ENCODE measurements at places on chromosomes 13 and 19.
A peak's percentile ranks its signal among the peaks of the same experiment; 100 is the strongest.

DNA sequence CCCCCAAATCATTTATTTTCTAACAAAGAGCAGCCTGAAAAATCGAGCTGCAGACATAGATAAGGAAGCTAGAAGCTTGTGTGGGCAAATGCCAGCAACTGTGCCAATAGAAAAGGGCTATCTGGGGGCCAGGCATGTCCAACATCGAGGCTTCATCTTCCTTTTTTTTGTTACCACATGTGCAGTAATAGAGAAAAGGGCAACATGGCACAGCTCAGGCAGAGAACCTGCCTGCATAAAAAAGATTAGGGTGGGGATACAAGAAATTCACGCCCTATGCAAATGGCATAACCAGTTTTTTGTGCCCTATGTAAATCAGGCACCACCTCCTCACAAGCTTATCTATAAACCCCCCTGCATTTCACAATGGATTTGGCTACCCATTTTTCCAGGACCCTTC, 60.4 kb upstream of the ABCC4 start:
- DNase-seq = no peak
- H3K36me3 ChIP-seq = no peaks in the 10 kb centered on the region
- H3K4me3 ChIP-seq = no peak overlapping the region
- H3K4me1 ChIP-seq = no peaks in the 10 kb centered on the region
- peaks cover 10% of the 10 kb centered on the region for H3K27me3 ChIP-seq

DNA sequence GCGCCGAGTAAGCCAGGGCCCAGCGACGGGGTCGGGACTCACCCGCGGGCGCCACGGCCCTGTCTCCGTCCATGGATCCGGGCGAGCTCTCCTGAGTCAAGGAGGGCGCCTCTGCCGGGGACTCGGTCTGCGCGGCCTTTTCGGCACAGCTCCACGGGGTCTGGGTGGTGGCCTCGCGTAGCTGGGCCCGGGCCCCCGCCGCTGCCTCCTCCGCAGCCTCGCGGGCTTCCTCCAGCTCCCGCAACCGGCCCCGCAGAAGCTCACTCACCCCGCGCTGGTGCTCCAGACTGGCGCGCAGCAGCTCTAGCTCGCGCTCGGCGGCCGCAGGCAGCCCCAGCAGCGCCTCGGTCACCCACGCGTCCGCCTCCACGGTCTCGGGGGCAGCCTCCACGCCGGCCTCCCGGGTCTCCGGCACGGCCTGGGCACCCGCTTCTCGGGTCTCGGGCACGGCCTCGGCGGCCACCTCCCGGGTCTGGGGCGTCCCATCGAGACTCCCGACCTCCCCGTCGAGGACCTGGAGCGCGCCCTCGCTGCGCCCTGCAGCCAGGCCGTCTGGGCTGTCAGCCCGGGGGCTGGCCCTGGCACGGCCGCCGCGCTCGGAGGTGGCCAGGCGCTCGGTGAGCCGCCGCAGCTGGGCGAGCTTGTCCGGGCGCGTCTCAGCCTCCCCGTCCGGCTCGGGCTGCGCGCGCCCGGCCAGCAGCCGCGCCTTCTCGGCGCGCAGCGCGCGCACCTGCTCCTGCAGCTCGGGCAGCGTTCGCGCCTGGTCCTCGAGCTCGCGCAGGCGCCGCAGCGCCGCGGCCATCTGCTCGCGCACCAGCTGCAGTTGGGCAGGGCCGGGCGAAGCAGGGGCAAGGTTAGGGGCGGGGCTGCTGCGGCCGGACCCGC, 8.4 kb downstream of the KANK3 start:
- H3K27me3 ChIP-seq = peaks cover 14% of the 10 kb centered on the region
- H3K4me3 ChIP-seq = no peak overlapping the region
- no peak for DNase-seq

GRCh38 chr13:46698014-46698413, 98.9 kb downstream of the ESD start:
- no peak for DNase-seq
- peaks cover 34% of the 10 kb centered on the region for H3K36me3 ChIP-seq
- H3K4me3 ChIP-seq = no peak overlapping the region
- no peaks in the 10 kb centered on the region for H3K4me1 ChIP-seq

DNA sequence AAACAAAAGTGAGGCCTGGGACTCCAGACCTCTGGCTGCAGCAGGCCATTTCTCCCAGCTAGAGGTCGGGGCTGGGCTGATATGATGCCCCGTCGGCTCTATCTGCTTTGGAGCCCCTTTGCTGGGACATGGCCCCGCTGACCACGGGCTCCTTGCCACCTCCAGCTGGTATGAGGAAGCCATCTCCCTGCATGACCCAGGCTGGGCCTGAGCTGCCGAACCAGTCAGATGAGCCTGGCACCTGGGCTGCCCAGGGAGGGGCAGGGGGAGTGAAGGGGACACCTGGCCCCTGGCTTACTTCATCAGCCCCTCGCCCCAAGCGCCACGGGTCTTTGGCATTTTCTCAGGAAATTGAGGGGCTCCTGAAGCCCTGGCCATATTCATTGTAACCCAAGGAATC, 7.8 kb downstream of the ZSWIM4 start:
- peaks cover 14% of the 10 kb centered on the region for H3K36me3 ChIP-seq
- DNase-seq = no peak
- no peak overlapping the region for H3K27ac ChIP-seq

- H3K4me1 ChIP-seq = peaks cover 3% of the 10 kb centered on the region
- DNase-seq = no peak
- H3K36me3 ChIP-seq = no peaks in the 10 kb centered on the region
- H3K27ac ChIP-seq = no peak overlapping the region
- H3K4me3 ChIP-seq = no peak overlapping the region
Observed at GRCh38 chr13:27283906-27284493, 13.4 kb downstream of the RASL11A start.

DNA sequence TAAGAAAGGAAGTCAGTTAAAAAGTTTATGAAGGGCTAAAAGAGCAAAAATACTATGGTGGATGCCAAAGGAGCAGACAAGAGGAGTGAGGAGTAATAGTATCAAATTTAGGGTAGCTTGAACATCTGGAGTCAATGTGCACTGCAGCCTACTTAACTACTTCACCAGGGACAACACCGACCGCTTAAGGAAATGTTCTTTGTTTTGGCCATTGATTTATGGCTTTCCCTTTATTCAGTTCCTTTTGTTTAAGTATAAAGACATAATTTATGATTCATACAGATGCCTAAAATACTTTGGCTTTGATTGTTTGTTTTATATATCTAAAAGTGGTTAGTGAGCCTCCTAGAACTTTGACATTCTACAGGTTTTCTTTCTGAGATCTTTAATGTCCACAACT, 276.3 kb upstream of the PRR20A start:
- no peaks in the 10 kb centered on the region for H3K36me3 ChIP-seq
- no peak overlapping the region for H3K4me3 ChIP-seq
- no peak for DNase-seq
- H3K4me1 ChIP-seq = no peaks in the 10 kb centered on the region

DNA sequence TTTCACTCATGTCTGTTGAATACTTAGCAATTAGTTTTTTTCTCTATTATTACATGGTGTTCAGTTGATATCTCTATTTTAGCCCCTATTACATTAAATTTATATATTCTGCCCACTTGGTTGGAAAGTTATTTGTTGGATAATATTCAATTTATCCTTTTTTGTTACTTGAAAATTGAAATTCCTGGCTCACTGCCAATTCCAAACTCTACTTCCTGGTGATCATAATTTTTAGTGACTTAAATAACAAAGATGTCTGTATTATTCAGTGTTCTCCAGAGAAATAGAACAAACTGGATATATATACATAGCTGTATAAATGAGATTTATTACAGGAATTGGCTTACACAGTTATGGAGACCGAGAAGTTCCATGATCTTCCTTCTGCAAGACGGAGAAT, 93.6 kb downstream of the GPC5 start:
- DNase-seq = no peak
- peaks cover 1% of the 10 kb centered on the region for H3K27me3 ChIP-seq
- no peaks in the 10 kb centered on the region for H3K36me3 ChIP-seq
- H3K4me1 ChIP-seq = no peaks in the 10 kb centered on the region
- H3K4me3 ChIP-seq = no peak overlapping the region

GRCh38 chr13:43126420-43126819, 103.0 kb downstream of the DNAJC15 start:
- H3K36me3 ChIP-seq = no peaks in the 10 kb centered on the region
- H3K4me3 ChIP-seq = no peak overlapping the region
- H3K27me3 ChIP-seq = peaks cover 8% of the 10 kb centered on the region
- no peak overlapping the region for H3K27ac ChIP-seq
- H3K4me1 ChIP-seq = peaks cover 18% of the 10 kb centered on the region

GRCh38 chr13:40272776-40273139, 393.7 kb downstream of the FOXO1 start:
- DNase-seq = no peak
- peaks cover 2% of the 10 kb centered on the region for H3K27me3 ChIP-seq
- no peak overlapping the region for H3K27ac ChIP-seq
- H3K4me3 ChIP-seq = no peak overlapping the region

GRCh38 chr19:7560255-7560654, 24.7 kb downstream of the PNPLA6 start:
- H3K36me3 ChIP-seq = peaks cover 25% of the 10 kb centered on the region
- H3K4me3 ChIP-seq = no peak overlapping the region
- H3K27ac ChIP-seq = no peak overlapping the region
- no peaks in the 10 kb centered on the region for H3K4me1 ChIP-seq

- H3K36me3 ChIP-seq = no peaks in the 10 kb centered on the region
- H3K4me3 ChIP-seq = peak overlapping the region; percentile 81
- H3K27me3 ChIP-seq = peaks cover 27% of the 10 kb centered on the region
- peak; percentile 42 for DNase-seq
- H3K27ac ChIP-seq = peak overlapping the region; percentile 85
Observed at GRCh38 chr19:10290876-10291553, 1.3 kb downstream of the ICAM5 start.

DNA sequence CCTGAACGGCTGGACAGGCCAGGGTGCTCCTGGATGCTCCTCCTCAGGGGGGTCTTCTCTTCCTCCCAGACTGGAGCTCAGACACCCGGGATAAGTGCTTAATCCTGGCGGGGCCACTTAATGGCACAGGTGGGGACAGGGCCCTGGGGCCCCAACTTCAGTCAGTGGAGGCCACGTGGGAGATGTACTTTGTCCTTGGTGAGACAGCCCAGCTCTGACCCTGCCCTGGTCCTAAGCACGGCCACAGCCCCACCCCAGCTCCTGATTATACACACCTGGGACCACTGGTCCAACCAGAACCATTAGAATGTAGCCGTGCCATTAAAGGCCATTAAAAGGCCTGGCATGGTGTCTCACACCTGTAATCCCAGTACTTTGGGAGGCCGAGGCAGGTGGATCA, 7.8 kb downstream of the PPP1R14A start:
- peaks cover 6% of the 10 kb centered on the region for H3K27me3 ChIP-seq
- H3K36me3 ChIP-seq = peaks cover 1% of the 10 kb centered on the region
- H3K27ac ChIP-seq = no peak overlapping the region
- H3K4me3 ChIP-seq = no peak overlapping the region
- peaks cover 26% of the 10 kb centered on the region for H3K4me1 ChIP-seq
- DNase-seq = no peak

DNA sequence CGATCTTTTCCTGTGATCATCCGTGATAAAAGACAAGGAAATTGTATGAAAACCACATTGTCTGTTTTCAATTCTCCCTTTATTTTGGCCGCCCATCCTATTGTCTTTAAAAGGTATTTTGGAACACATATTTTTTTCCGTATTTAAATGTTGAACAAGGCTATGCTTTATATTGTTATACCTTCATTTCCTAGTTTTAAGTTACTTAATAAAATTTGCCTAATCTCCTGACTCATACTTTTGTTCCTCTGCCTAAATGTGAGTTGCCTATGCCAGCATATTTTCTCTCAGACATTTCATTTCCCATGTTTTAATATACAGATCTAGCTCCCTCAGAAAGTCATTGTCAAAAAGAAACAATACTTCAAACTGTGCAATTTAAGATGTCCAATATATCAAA, 104.2 kb downstream of the SLITRK6 start:
- no peaks in the 10 kb centered on the region for H3K27me3 ChIP-seq
- no peak overlapping the region for H3K27ac ChIP-seq
- no peaks in the 10 kb centered on the region for H3K36me3 ChIP-seq

- no peak for DNase-seq
- peaks cover 12% of the 10 kb centered on the region for H3K4me1 ChIP-seq
- peaks cover 20% of the 10 kb centered on the region for H3K36me3 ChIP-seq
- H3K4me3 ChIP-seq = peak overlapping the region; percentile 22
- peak overlapping the region; percentile 80 for H3K27ac ChIP-seq
Observed at GRCh38 chr19:43534816-43535761, 2.1 kb downstream of the ZNF575 start.

- peaks cover 16% of the 10 kb centered on the region for H3K27me3 ChIP-seq
- H3K27ac ChIP-seq = no peak overlapping the region
- H3K4me3 ChIP-seq = no peak overlapping the region
Observed at GRCh38 chr19:35963514-35963913, 27.3 kb downstream of the LRFN3 start.

- no peaks in the 10 kb centered on the region for H3K27me3 ChIP-seq
- peaks cover 22% of the 10 kb centered on the region for H3K4me1 ChIP-seq
- H3K4me3 ChIP-seq = peak overlapping the region; percentile 79
- DNase-seq = no peak
- no peaks in the 10 kb centered on the region for H3K36me3 ChIP-seq
Observed at GRCh38 chr19:17999684-18000479, 8.1 kb upstream of the ARRDC2 start.

- no peaks in the 10 kb centered on the region for H3K27me3 ChIP-seq
- peak overlapping the region; percentile 81 for H3K27ac ChIP-seq
- no peak for DNase-seq
- peaks cover 2% of the 10 kb centered on the region for H3K4me1 ChIP-seq
- peaks cover 7% of the 10 kb centered on the region for H3K36me3 ChIP-seq
Observed at GRCh38 chr19:32407004-32407992, 1.7 kb downstream of the DPY19L3 start.

GRCh38 chr19:33290082-33290815, 12.1 kb downstream of the CEBPA start:
- no peak for DNase-seq
- peaks cover 4% of the 10 kb centered on the region for H3K36me3 ChIP-seq

DNA sequence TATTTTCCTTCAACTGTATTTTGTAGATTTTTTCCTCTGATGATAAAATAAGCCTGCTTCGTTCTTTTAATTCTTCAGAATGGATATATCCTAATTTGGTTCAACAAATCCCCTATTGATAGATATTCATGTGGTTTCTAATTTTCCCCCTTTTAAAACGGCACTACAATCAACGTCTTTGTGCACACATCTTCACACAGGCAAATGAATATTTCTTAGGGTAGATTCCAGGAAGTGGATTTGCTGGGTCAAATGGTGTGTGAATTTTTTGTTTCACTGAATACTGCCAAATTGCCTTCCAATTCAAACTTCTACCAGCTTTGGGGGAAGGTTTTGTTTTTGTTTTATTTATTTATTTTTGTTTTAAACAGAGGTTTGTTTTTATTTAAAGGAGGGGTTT, 287.2 kb downstream of the FOXO1 start:
- peaks cover 2% of the 10 kb centered on the region for H3K36me3 ChIP-seq
- H3K27ac ChIP-seq = no peak overlapping the region
- DNase-seq = no peak
- peaks cover 17% of the 10 kb centered on the region for H3K4me1 ChIP-seq
- H3K27me3 ChIP-seq = no peaks in the 10 kb centered on the region

DNA sequence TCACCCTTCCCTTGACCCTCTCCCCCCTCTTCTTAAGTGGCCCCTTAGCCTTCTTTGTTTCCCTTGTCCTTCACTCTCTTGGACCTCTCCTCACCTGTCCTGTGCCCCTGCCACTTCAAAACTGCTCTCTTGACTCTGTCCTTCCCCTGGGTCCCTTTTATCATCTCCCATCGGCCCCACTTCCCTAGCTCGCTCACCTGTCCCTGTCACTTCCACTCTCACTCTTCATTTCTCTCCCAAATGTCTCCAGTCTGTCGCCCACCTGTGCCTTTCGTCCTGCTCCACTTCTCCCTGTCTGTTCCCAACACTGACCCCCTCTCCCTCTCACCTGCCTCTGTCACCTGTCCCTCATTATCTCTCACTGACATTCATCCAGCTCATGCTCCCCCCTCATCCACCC, 699 bp downstream of the IFNL1 start:
- peaks cover 3% of the 10 kb centered on the region for H3K36me3 ChIP-seq
- H3K4me1 ChIP-seq = peaks cover 3% of the 10 kb centered on the region
- peaks cover 22% of the 10 kb centered on the region for H3K27me3 ChIP-seq
- H3K4me3 ChIP-seq = no peak overlapping the region

Measured in memory B cell (primary cell).